ENCODE measurements at places on chromosomes 11 and 22.

GRCh38 chr11:119099711-119100110, 1.9 kb downstream of the DPAGT1 start:
- DNase-seq: no peak

GRCh38 chr11:9069256-9069655, 22.1 kb downstream of the SCUBE2 start:
- no peak for DNase-seq

GRCh38 chr11:30314625-30315024, 8.3 kb upstream of the ARL14EP start:
- no peak for DNase-seq

- DNase-seq: peak; percentile 90
Observed at GRCh38 chr11:60950933-60951605, 907 bp downstream of the SLC15A3 start.

GRCh38 chr11:104000798-104001197, 35.6 kb upstream of the DDI1 start:
- DNase-seq: no peak

DNA sequence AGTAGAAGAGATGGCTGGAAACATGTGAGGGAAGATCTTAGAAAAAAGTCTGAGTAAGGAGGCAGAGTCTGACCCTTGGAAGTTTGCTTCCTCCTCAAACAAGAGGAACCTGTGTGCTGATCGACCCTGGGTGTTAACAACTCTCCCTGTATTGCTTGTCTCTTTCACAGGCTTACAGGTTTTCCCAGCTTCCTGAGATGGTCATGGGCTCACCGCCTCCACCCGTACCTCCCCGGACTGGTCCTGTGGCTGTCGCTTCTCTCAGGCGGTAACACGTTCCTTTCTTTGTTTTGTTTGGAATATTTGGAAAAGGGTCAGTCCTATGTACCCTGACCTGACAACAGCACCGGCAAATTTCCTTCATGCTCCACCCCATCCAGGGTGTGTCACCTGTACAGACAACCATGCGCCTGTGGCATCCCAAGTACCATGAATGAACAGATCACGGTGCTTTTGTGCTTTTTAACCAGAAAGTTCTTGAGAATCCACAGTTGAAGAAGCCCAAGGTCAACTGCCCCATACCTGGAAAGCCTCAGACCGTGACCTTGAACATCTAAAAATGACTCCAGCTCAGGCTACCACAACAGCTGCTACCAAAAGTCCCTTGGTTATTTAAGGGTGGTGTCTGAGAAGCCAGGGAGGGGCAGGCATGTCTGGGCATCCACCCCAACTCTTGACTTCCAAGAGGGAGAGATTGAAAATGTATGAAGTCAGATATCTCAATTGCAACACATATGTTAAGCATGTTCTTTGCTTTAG, 44.6 kb downstream of the C11orf91 start:
- no peak for DNase-seq

- DNase-seq: no peak
Observed at GRCh38 chr11:79762279-79762921, 321.6 kb upstream of the TENM4 start.

DNA sequence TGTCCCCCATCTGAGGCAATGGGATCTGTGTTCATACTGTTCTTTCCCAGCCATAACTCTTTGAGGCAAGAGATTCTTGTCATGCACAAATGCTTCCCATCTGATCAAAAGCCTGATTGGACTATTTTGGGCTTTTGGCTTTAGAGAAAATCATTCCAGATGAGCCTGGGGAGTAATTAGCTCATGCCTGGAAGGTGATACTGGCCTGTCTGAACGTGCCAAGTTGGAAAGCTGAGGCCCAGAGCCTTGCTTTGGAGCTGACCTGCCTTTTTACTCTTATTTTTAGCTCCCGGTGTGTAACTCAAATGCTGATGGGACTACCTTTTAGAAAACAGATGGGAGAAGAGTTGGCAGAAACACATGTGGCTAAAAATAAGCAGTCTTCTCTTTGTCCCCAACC, 105.0 kb downstream of the DBX1 start:
- DNase-seq: no peak

GRCh38 chr22:37230673-37231405, 13.2 kb downstream of the RAC2 start:
- DNase-seq: no peak

- DNase-seq: no peak
Observed at GRCh38 chr11:113329725-113330124, 15.3 kb downstream of the TTC12 start.

GRCh38 chr11:107931206-107931605, 3.0 kb downstream of the RAB39A start:
- DNase-seq: no peak

DNA sequence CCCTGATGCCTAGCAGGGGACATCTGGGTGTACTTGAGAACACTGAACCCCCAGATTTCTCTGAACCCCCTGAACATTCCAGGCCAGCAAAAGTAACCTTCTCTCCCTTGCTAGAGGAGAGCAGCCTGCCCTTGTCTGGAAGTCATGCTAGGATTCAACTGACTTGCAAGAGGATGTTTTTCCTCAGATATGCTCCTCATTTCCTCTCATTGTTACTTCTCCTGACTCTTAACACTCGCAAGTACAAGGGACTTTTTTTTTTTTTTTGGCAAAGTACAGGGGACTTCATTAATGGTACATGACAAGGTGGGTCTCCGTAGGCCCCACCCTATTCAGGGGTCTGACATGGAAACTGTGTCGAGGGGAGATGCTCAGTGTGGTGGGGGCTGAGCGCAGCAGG, 6.3 kb upstream of the MCHR1 start:
- DNase-seq: no peak

DNA sequence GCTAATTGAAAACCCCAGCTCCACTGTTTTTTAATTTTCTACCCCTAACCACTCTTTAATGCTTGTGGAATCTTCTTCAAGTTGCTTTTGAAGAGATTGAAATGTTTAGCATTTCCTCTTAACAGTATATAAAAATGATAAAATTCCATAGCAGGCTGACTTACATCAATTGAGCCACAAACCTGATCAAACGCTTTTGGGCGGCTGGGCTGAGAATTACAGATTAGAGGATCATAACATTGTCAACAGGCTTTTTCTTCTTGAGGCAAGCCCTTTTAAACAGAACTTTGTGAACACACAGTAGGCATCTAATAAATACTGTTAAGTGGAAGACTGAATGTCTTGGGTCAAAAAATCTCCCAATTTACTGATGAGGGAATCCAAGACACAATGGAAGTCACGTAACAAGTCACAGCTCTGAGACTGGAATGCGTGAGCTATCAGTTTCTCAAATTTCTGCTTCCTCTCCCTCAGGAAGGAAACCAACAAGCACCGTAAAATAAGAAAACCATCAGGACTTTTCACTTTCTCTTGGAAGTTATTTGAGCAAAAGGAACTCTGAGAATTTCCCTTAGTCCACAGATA, 50.0 kb upstream of the CCDC89 start:
- DNase-seq: no peak

DNA sequence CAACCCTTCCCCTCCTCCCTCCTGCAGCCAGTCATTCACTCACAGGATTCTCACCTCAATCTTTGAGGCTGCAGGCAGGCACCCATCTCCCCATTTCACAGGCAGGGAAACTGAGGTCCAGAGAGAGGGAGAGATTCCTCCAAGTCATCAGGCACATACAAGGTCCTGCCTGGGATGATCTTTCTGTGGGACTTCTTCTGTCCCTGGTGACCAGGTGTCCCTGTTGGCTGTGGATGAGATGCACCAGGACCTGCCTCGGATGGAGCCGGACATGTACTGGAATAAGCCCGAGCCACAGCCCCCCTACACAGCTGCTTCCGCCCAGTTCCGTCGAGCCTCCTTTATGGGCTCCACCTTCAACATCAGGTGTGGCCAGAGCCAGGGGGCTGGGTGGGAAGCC, 7.8 kb downstream of the FTH1 start:
- peak; percentile 81 for DNase-seq

- no peak for DNase-seq
Observed at GRCh38 chr11:61850687-61851086, 22.6 kb downstream of the FADS2 start.

GRCh38 chr11:83272627-83273026, 13.5 kb downstream of the CCDC90B start:
- DNase-seq: no peak

GRCh38 chr22:38735465-38736256, 20.1 kb downstream of the SUN2 start:
- no peak for DNase-seq

- no peak for DNase-seq
Observed at GRCh38 chr22:44608597-44609399, 93.2 kb upstream of the PRR5 start.

DNA sequence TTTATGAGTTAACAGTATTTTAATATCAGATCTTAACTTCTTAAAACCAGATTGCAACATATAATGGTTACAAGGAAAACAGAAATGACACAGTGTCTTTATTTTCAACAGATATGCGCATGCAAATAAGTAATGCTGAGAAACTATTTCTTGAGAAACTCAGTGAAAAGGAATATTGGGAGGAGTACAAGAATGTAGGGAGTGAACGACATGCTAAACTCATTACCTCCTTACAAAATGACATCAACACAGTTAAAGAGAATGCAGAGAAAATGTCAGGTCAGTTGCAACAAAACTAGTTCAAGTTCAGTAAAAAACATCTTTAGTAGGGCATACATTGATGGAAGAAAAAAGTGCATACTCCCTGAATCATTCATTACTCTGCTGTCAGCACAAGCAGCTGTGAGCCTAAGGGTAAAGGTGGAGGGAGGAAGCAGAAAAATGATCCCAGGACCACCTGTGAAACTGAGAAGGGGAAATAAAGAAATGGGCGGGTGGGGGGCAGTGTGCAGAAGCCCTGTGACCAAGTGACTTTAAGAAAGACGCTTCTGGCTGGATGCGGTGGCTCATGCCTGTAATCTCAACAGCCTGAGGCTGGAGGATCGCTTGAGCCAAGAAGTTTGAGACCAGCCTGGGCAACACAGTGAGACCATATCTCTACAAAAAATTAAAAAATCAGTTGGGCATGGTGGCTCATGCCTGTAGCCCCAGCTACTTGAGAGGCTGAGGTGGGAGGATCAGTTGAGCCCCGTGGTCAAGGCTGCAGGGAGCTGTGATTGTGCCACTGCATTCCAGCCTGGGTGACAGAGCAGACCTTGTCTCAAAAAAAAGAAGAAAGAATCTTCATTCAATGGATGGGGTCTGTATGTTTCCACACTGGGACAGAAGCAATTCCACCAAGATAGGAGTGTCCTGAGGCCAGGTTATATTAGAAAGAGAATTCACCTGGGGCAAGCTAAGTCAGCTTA, 31.2 kb downstream of the CCDC83 start:
- DNase-seq: no peak

DNA sequence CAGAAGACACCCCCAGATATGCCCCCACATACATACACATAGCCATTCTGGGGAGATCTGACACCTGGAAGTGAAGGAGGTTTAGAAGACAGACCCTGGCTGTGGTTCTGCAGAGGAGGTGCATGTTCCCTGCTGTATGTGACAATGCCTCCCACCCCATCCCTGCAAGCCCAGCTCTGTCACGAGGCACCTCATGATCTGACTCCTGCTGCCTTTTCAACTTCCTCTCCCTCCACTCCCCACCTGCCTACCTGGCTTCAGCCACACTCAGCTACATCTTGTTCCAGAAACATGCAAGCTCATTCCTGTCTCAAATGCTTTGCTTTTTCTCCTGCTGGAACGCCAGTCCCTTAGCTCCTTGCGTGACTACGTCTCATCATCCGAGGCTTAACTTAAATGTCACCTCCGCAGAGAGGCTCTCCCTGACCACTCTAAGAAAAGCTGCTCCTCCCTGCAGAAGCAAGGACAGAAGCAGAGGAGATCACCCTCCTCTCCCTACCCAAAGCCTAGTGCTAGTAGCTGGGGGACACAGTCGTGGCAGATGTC, 114.5 kb downstream of the FEZ1 start:
- no peak for DNase-seq

DNA sequence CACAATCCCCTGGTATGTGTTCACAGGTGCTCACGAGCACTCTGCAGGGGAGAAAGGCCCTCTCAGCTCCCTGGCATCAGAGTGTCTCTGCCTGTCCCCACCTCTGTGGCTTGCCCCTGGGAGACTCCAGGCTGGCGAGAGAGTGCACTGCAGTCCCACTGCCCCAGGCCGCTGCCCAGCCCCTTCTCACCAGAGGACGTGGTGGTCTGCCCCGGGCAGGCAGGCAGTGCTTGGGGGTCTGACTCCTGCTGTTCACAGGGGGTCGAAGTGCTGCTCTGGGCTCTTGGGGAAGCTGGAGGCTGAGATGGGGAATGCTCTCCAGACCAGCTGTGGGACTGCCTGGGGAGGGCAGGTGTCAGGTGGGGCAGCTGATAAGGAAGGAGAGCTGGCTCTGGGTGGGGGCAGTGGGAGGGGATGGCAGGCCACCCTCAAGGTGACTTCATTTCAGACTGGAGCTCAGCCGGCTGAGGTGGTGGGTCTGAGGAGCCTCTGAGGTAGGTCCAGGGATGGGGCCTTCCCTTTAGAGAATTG, 151.0 kb upstream of the B3GAT1 start:
- DNase-seq: peak; percentile 86

GRCh38 chr11:103798446-103798845, 238.0 kb upstream of the DDI1 start:
- DNase-seq: no peak

- no peak for DNase-seq
Observed at GRCh38 chr11:59617876-59618275, 2.3 kb upstream of the OSBP start.

DNA sequence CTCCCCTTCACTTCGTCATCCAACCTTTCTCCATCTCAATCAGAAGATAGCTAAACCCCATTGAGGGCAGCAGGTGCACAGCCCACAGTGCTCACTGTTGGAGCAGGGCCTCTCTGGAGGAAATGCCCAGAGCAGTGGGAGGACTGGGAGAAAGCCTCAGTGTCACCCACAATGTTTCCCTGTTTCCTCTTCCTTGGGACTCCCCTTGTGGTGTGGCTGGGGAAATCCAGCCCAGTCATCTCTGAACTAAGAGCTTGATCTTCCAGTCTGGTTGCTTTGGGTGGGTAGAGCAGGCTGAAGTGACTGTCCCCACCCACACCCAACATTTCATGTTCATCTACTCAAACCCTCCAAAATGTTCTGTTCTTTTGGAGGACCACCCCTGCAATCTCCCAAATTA, 29.8 kb upstream of the EED start:
- DNase-seq: no peak

DNA sequence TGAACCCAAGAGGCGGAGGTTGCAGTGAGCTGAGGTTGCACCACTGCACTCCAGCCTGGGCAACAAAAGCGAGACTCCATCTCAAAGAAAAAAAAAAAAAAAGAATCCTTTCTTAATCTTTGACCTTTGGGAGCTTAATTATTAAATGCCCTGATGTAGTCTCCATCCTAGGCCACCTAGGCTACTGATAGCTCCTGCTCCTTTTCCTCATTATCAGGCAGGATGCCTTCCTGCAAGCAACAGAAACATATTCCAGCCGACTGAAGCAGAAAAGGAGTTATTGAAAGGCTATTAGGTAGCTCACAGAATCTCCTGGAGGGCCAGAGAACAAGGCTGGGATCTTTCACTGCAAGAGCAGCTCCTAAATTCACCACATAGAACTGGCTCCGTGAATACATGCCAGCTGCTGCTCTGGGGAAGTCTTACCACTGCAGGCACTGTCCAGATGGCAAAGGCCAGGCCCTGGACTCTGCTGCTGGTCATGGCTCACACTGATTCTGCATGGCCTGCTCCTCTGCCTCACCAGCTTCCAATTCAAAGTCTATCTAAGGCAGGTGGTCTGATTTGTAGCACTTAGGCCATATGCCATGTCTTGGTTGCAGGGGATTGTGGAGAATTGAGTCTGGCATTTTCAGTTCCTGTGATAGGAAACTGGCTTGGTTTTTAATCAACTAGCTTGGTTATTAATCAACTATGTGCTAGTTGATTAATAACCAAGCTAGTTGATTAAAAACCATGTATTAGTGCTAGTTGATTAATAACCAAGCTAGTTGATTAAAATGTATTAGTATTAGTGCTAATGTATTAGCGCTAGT, 26.0 kb upstream of the POLD3 start:
- no peak for DNase-seq
